Body of pancreas (tissue), 4 donors: ENCODE measurements at places on chromosomes 5 and 9. TPM values are rescaled to one million over a fixed set of nuclear protein-coding genes. Genes with fewer than 3 reads are reported as not detected.
A peak's percentile ranks its signal among the peaks of the same experiment; 100 is the strongest.

Gene SPATA31C1
- not detected for total RNA-seq

Gene SPOCK1
- 30.6 TPM for total RNA-seq

Gene CNOT6
- total RNA-seq = 4.0 TPM

Gene INSYN2B
- not detected for total RNA-seq

Gene LRRC14B
- not detected for total RNA-seq

Gene CFAP77
- total RNA-seq = not detected

Gene TAF11L3
- total RNA-seq = not detected

Gene CAMK2A
- total RNA-seq = 0.26 TPM

Gene ITK
- 2.6 TPM for total RNA-seq

DNA sequence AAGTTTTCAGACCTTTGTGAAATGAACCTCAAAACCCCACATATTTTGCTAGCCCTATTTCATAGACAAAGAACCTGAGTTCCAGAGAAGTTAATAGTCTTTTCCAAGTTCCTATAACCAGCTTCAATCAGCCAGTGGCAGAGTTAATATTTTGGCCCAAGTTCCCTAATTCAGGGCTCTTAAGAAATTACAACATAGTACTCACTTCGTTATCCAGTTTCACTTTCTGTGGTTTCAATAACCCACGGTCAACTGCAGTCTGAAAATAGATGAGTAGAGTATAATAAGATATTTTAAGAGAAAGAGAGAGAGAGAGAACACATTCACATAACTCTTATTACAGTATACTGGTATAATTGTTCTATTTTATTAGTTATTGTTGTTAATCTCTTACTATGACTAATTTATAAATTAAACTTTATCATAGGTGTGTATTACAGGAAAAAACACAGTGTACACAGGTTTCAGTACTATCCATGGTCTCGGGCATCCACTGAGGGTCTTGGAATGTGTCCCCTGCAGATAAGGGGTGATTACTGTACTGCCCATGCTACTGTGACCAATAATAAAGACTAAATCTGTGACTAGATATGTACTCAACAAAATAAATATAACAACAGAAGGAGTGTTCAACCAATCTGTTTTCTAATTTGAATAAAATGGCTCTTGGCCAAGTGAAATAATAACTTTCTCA, 9.3 kb upstream of the MYOT start:
- H3K4me1 ChIP-seq = peaks cover 5% of the 10 kb centered on the region
- no peaks in the 10 kb centered on the region for H3K27me3 ChIP-seq
- no peak overlapping the region for H3K4me3 ChIP-seq
- H3K27ac ChIP-seq = no peak overlapping the region

GRCh38 chr9:27536168-27536567, 6.6 kb upstream of the MOB3B start:
- no peaks in the 10 kb centered on the region for H3K27me3 ChIP-seq
- no peak for DNase-seq
- no peak overlapping the region for H3K27ac ChIP-seq
- no peaks in the 10 kb centered on the region for H3K36me3 ChIP-seq
- H3K4me3 ChIP-seq = no peak overlapping the region
- H3K4me1 ChIP-seq = peaks cover 40% of the 10 kb centered on the region

- no peaks in the 10 kb centered on the region for H3K36me3 ChIP-seq
- H3K4me3 ChIP-seq = no peak overlapping the region
- H3K4me1 ChIP-seq = peaks cover 90% of the 10 kb centered on the region
- DNase-seq = peak; percentile 81
- H3K27ac ChIP-seq = peak overlapping the region; percentile 95
Observed at GRCh38 chr9:113581865-113582697, 118.6 kb downstream of the RGS3 start.

GRCh38 chr9:111965566-111966019, 69.0 kb downstream of the UGCG start:
- no peak overlapping the region for H3K4me3 ChIP-seq
- no peaks in the 10 kb centered on the region for H3K27me3 ChIP-seq
- peak overlapping the region; percentile 62 for H3K27ac ChIP-seq
- no peaks in the 10 kb centered on the region for H3K36me3 ChIP-seq

DNA sequence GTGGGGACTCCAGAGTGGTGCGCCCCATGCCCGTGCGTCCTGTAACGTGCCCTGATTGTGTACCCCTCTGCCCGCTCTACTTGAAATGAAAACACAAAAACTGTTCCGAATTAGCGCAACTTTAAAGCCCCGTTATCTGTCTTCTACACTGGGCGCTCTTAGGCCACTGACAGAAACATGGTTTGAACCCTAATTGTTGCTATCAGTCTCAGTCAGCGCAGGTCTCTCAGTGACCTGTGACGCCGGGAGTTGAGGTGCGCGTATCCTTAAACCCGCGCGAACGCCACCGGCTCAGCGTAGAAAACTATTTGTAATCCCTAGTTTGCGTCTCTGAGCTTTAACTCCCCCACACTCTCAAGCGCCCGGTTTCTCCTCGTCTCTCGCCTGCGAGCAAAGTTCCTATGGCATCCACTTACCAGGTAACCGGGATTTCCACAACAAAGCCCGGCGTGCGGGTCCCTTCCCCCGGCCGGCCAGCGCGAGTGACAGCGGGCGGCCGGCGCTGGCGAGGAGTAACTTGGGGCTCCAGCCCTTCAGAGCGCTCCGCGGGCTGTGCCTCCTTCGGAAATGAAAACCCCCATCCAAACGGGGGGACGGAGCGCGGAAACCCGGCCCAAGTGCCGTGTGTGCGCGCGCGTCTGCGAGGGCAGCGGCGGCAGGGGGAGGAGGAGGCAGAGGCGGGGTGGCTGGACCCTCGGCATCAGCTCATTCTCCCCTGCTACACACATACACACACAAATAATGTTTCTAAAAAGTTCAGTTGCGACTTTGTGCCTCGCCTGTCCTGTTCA, 668 bp downstream of the GLIS3 start:
- DNase-seq = peak; percentile 39
- H3K4me1 ChIP-seq = peaks cover 26% of the 10 kb centered on the region
- no peaks in the 10 kb centered on the region for H3K36me3 ChIP-seq
- H3K27ac ChIP-seq = peak overlapping the region; percentile 89
- no peaks in the 10 kb centered on the region for H3K27me3 ChIP-seq

DNA sequence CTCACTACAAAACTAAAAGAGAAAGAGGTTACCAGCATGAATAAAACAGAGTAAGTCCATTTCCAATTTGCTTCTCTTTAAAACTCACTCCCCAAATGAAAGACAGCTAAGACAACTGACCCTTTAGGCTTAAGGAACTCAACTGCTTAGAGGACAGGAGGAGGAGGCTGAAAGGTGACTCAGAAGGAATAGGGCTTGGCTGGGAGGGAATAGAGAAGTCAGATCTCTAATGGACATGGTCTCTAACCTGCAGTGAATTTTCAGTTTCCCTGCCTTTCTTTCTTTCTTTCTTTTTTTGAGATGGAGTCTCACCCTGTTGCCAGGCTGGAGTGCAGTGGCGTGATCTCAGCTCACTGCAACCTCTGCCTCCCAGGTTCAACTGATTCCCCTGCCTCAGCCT, 261.8 kb upstream of the CLINT1 start:
- no peak overlapping the region for H3K27ac ChIP-seq
- H3K4me1 ChIP-seq = no peaks in the 10 kb centered on the region
- H3K27me3 ChIP-seq = no peaks in the 10 kb centered on the region
- no peak overlapping the region for H3K4me3 ChIP-seq

DNA sequence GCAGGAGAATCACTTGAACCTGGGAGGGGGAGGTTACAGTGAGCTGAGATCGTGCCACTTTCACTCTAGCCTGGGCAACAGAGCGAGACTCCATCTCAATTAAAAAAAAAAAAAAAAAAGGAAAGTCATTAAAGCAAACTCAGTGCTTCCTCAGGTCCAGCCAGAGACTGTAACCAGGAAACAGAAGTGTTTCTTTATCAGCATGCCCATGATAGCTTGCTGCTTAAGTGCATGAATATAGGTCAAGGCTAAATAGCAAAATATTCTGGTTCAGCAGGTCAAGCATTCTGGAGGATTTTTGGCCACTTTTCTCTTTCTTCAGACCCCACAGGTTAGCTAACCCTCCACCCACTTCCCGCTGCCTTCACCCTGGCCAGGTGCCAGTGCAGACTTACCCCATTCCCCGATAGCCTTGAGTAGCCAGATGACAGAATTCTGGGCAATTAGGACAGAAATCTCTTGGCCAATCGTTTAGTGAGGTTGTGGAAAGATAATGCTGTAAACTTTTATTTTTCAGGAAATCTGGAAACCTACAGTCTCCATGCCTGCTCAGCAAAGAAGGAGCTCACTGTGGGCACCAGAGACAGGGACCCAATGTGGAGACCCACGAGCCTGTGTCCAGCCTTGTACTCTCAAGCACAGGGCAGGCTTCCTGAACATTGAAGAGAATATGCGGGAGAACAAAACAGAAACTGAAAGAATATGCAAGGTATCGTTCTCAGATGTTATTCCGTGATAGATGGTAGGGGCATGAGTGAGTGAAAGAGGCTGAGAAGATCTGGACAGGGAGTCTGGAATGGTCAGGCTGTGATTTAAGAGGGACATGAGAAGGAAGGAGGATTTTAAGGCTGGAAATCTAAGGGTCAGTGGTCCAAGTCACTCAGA, 4.2 kb upstream of the UGT3A2 start:
- no peak overlapping the region for H3K27ac ChIP-seq
- H3K4me1 ChIP-seq = peaks cover 12% of the 10 kb centered on the region
- DNase-seq = no peak

DNA sequence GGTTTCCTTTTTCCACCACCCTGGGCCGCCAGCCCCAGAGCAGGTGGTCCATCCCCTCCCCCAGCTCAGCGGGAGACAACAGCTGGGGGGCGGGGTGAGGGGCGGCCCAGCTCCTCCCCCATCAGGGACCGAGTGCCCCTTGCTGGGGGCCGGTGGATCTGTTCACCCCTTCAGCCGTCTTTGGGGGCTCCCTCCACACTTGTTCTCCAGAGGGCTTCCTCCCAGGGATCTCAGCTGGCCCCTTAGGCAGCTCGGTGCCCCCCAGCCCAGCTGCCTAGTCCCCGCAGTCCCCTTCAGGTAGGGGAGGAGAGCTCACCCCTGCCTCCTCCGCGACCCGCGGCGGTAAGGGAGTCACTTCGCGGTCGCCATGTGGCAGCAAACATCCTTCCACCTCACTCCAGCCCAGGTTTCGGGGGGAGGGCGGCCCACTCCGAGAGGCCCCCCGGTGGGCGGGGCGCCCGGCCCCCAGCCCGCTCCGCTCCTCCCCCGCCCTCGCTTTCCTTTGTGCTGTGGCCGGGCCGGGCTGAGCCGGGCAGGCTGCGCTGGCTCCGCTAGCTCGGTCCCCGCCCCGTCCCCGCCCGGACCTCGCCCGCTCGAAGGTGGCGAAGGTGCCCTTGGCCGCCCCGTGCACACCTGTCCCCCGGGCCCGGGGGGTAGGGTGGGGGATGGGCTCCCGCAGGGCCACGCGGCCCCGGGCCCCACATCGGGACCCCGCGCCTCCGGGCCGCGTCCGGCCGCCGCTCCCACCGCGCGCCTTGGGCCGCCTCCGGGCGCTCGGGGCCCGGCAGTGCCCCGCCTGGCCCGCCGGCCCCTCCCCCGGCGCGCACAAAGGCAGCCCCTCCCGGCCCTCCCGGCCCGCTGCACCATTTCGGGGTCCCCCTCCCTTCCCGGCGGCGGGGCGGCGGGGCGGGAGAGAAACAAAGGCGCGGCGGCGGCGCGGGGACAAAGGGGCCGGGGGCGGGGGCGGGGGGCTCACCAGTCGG, 683 bp downstream of the DBN1 start:
- peak overlapping the region; percentile 48 for H3K27ac ChIP-seq
- no peaks in the 10 kb centered on the region for H3K27me3 ChIP-seq

DNA sequence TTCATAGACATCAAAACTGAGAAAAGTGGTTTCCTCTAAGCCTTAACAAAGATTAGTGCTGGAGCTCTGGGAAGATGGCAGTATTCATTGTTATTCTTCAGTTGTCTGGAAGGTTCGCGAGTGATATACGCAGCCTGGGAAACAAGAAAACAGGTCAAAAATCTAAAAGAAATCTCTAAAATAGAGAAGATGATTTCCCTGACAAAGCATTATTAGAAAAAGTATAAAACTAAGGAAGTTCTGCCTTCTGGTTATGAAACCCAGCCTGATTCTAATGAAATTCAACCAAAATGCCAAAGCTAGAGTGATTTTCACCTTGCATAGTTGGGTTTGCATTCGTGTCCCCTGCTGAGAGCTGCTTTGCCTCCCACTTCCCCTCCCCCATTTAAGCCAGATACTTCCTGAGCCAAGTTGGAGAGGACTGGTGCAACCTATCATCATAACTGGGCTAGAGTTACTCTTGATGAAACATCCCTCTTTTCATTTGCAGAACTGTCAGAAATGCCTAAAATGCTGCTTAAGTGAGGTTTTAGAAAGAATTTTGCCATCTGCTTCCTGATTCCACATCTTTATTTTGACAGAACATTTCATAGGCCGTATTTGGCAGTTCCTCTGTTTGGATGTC, 48.4 kb downstream of the NDFIP1 start:
- no peaks in the 10 kb centered on the region for H3K27me3 ChIP-seq
- H3K4me1 ChIP-seq = no peaks in the 10 kb centered on the region
- no peak for DNase-seq
- H3K4me3 ChIP-seq = no peak overlapping the region
- no peak overlapping the region for H3K27ac ChIP-seq
- peaks cover 3% of the 10 kb centered on the region for H3K36me3 ChIP-seq

DNA sequence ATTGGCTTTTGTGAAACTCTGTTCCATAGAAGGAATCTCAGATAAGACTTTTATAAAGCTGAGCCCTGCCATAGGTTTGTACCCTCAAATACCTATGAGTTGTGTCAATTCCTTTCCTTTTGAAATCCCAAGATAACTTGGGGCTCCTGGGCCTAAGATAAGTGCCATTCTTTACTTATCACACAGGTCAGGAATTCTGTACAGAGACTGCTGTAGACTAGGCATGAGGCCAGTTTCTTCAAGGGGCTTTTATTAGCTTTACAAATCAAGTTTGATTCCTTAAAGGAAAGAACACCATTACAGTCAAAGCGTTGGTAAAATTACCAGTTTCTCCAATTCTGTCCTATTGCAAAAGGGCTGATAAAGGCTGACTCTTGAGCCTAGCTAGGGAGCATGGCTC, 39.2 kb downstream of the SHC3 start:
- no peak overlapping the region for H3K27ac ChIP-seq
- no peak overlapping the region for H3K4me3 ChIP-seq
- H3K27me3 ChIP-seq = no peaks in the 10 kb centered on the region
- H3K4me1 ChIP-seq = no peaks in the 10 kb centered on the region
- no peaks in the 10 kb centered on the region for H3K36me3 ChIP-seq

DNA sequence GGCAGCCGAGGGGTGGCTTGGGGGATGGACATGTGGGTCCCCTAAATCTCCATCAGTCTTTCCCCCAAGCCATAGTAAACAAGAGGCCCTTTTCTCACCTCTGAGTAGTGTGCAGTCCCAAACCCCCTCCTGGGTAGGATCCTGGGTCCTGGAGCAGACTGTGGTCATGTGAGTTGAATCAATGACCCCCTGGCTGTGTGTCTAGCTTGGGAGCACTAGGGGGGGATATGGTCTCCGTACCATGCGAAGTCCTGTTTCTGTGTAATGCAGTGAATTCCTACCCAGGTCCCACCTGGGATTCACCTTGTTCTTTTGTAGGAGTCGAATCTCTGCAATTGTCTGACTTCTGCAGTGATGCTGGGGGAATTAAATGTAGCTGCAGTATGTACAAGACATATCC, 66.2 kb downstream of the FGF18 start:
- H3K4me3 ChIP-seq = no peak overlapping the region
- H3K36me3 ChIP-seq = no peaks in the 10 kb centered on the region
- H3K27ac ChIP-seq = no peak overlapping the region

- no peaks in the 10 kb centered on the region for H3K36me3 ChIP-seq
- H3K27ac ChIP-seq = no peak overlapping the region
- H3K4me3 ChIP-seq = no peak overlapping the region
- H3K4me1 ChIP-seq = no peaks in the 10 kb centered on the region
Observed at GRCh38 chr9:88733651-88734421, 198.9 kb downstream of the NXNL2 start.
